ENCODE measurements at places on chromosomes 11 and 22.

- DNase-seq, result peak; percentile 70
These were observed 27.2 kb downstream of the PHLDB1 start for GRCh38 chr11:118634431-118635236.

DNA sequence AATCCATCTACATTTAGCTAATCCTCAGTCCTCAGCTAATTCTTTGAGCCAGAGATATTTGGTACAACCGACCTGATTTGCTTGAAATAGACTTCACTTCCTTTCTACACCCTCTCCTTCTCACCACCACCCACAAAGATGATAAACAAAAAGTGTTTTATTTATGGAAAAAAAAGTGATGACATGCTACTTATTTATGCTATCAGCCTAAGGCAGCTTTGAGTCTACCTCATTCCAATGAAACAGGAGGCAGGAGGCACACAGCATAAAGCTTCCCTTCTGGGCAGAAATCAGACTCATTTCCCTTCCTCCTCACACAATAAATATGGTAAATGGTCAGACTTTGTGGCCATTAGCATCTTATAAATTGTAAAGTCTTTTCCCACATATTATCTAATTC, 325.7 kb downstream of the SOX6 start:
- no peak for DNase-seq

DNA sequence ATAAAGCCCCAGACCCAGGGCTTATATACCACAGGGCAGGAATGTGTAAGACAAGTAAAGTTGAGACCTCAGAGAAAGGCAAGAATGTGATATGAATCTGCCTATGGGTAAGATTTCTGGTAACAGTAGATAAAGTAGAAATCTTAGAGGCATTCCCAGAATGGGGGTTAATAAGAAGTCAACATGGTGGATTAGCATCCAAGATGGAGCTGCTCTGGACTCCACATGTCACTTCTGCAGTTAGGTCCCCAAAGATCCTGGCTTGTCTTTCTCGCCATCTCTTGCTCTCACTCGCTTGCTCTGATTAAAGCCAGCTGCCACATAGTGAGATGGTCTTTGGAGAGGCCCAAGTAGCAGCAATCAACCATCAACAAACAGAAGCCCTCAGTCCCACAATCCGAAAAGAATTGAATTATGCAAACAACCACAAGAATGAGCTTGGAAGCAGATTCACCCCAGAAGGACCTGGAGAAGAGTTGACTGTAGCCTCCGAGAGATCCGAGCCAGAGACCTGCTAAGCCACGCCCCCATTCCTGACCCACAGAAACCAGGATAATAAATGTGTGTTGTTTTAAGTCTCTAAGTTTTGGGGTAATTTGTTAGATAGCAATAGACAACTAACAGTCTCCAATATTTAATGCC, 5.4 kb upstream of the C11orf86 start:
- no peak for DNase-seq

- no peak for DNase-seq
These were observed 51.7 kb downstream of the DSCAML1 start for GRCh38 chr11:117745346-117745745.

DNA sequence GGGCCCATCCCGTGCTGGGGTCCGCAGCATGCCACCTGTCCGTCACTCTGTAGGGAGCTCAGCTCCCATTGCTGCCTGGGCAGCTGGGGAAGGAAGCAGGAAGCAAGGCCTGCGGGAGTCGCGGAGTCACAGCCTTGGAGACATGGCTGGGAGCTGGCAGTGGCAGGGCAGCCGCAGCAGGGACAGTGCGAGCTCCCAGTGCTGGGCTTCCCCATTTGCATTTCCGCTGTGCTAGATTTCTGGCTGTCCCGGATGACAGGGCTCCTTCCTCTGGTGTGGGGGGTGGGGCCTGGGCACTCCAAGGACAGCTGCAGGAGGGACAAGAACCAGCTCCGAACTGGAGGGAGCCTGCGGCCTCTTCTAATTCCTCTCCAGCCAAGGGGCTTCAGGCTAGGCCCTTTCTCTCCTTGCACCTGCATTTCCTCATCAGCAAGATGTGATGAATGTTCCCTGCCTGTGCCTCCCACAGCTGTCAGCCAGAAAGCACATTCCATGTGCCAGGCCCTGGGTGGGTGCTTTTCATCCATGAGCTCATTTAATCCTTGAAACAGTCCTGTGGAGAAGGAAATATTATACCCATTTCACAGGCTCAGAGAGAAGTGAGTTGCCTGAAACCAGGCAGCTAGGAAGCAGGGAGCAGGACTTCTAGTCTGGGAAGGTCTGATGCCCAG, 48.0 kb downstream of the MYO7A start:
- DNase-seq, result no peak

DNA sequence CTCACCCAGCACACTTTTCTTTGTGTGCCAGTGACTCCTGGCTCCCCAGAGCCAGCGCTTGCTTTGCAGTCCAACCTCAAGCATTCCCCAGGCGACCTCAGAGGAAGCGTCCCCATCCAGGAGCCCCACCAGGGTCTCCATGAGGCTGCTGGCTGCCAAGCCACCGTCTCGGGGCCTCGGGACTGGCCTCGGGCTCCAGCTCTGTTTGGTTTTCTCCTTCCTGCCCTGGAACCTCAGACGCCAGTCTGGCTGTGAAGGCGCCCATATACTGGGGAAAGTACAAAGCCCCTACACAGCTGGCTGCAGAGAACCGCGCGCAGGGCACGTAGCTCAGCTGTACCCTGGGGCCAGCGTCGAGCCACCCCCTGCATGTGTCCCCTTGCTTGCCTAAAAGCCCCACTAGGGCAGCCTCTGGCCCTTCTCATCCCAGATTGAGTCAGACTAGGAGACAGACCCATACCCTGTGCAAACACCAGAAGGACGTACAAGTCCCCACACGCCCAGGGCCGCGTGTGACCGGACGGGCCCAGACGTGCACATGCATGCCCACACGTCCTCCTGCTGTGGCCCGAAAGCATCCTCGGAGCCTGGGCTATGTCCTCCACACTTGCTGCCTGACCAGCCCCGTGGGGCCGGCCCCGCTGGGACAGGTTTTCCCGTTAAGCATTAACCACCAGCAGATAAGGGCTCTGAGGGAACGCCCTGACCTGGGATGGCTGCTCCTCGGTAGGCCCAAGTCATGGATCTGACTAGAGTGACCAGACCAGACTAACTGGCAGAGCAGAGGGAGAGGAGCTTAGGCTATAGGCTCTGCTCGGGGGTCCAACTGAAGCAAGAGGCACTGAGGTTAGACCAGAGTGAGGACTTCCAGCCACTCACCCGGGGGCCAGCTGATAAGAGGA, 4.2 kb upstream of the SYT8 start:
- DNase-seq, result peak; percentile 97

- DNase-seq, result no peak
These were observed 107.8 kb downstream of the LARGE1 start for GRCh38 chr22:33812360-33812977.

- no peak for DNase-seq
These were observed 587.2 kb downstream of the BRD1 start for GRCh38 chr22:49240472-49240871.

All from Caco-2 (cell line).